ENCODE measurements at places on chromosomes 11 and 22. TPM values are rescaled to one million over a fixed set of nuclear protein-coding genes. Genes with fewer than 3 reads are reported as not detected.

- peaks cover 14% of the 10 kb centered on the region for H3K27me3 ChIP-seq
- no peaks in the 10 kb centered on the region for H3K4me1 ChIP-seq
- no peaks in the 10 kb centered on the region for H3K36me3 ChIP-seq
- DNase-seq: no peak
- H3K27ac ChIP-seq: no peak overlapping the region
- no peak overlapping the region for H3K4me3 ChIP-seq
Measured at GRCh38 chr11:123797541-123797940, 8.6 kb downstream of the OR6M1 start.

DNA sequence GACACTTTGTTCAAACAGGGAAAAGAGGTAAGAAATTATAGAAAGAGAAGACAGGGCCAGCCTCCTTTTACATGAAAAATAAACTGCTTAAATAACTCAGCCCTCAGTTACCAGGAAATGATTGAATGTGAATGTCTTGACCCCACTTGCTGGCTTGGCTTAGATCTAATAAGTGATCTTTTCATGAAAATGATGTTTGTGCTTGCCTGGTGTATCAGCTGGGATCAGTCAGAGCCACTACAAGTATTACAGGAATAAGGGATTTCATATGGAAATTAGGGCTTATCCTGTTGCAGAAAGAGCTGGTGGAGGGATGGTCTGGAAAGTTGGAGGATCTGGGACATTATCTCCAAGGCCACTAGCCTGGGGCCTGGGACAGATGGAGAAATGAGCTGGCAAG is 51.8 kb downstream of the COMMD9 start:
- H3K4me1 ChIP-seq: no peaks in the 10 kb centered on the region
- H3K4me3 ChIP-seq: no peak overlapping the region
- no peak overlapping the region for H3K27ac ChIP-seq
- H3K36me3 ChIP-seq: no peaks in the 10 kb centered on the region

- no peaks in the 10 kb centered on the region for H3K27me3 ChIP-seq
- no peak for DNase-seq
- no peaks in the 10 kb centered on the region for H3K4me1 ChIP-seq
- H3K4me3 ChIP-seq: no peak overlapping the region
Measured at GRCh38 chr11:109772892-109773291, 320.3 kb upstream of the ZC3H12C start.

The GAS2L1 gene
- 1.5 TPM for total RNA-seq

The MS4A3 gene
- not detected for total RNA-seq

The MUC2 gene
- not detected for total RNA-seq

GRCh38 chr11:62880231-62880802 is 379 bp upstream of the SLC3A2 start:
- peak overlapping the region; percentile 100 for H3K27ac ChIP-seq
- DNase-seq: no peak
- H3K27me3 ChIP-seq: peaks cover 1% of the 10 kb centered on the region
- peaks cover 62% of the 10 kb centered on the region for H3K36me3 ChIP-seq
- peaks cover 48% of the 10 kb centered on the region for H3K4me1 ChIP-seq

The MYBPC3 gene
- not detected for total RNA-seq

- no peak overlapping the region for H3K4me3 ChIP-seq
- no peak for DNase-seq
- peaks cover 8% of the 10 kb centered on the region for H3K27me3 ChIP-seq
- H3K36me3 ChIP-seq: no peaks in the 10 kb centered on the region
Measured at GRCh38 chr22:43363315-43364168, 20.4 kb upstream of the SCUBE1 start.

The IFITM1 gene
- total RNA-seq: 256 TPM

The OR10G4 gene
- total RNA-seq: not detected

DNA sequence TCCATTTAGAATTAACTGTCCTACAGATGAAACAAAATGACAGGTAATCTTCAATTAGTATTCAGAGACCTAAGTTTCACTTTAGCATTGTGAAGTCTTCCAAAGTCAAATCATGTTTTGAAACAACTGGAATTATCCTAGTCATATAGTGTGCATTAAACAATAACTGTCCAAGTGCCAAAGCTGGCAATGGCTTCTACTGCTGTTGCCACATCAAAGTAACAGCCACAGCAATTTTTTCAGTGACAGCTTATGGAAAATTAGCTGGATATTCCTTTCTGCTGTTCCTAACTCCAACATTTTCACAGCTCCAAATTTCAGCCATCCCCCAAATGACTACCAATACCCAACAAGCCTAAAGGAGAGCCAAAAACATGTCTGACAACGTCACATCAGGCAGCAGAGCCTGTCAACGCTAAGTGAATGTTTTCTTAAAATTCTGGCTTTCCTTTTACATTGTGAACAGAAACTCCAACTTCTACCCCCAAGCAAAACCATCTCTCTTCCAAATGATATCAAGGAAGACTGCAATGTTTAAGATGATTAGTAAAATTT is 45.3 kb upstream of the CCDC34 start:
- no peaks in the 10 kb centered on the region for H3K4me1 ChIP-seq
- H3K4me3 ChIP-seq: no peak overlapping the region
- no peak overlapping the region for H3K27ac ChIP-seq
- no peak for DNase-seq

DNA sequence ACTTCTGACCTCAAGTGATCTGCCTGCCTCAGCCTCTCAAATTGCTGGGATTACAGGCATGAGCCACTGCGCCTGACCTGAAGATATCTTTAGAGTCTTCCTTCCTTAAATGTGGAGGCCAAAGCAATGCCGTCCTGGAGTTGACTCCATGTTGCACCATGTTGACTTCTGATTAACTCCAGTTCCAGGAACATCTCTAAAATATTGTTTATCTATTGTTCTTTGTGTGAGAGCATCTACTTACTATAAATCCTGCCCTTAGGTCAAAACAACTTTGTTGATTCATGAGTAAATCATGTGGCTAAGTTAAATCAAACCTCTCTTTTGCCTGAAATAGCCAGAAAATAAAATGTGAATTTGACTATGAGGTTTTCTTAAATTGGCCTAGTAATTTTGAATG is 56.6 kb upstream of the CAPRIN1 start:
- H3K4me1 ChIP-seq: peaks cover 13% of the 10 kb centered on the region
- no peak for DNase-seq
- no peaks in the 10 kb centered on the region for H3K36me3 ChIP-seq

GRCh38 chr22:46029036-46029435 is 52.1 kb upstream of the WNT7B start:
- peaks cover 40% of the 10 kb centered on the region for H3K27me3 ChIP-seq
- H3K36me3 ChIP-seq: no peaks in the 10 kb centered on the region
- peaks cover 4% of the 10 kb centered on the region for H3K4me1 ChIP-seq
- DNase-seq: no peak

The PAFAH1B2 gene
- total RNA-seq: 79.8 TPM
